T-helper 2 cell treated with Interferon-gamma antibody and Interleukin-4, amounts not matched to agents 5 μg/mL and 100 μg/mL, for 36 hours (primary cell): ENCODE measurements at places on chromosomes 5 and 9.

DNA sequence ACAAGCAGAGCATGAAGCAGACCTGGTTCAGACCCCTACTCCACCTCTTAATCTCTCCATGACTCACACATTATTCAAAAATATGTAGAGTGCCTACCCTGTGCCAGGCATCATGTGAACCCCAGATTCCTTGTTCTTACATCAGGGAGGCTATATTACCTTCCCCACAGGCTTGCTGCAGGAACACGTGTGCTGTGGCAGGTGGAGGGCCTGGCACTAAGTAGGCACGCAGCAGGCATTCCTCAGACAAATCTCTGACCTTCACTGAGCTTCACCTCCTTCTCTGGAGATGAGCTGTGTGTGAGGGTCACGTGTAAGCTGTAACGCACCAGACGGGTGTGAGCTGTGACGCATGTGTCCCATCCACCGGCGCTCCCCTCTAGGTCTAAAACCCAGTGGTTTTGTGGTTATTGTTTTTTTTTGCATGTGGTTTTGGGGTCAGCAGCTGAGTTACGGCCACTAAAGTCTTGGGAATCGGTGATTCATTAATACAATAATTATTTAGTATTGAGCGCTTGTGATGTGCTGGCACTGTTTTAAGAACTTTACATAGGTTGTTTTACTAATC, 30.3 kb downstream of the ANGPTL2 start:
- no peak for DNase-seq

- DNase-seq = no peak
These were observed 438.1 kb downstream of the ACTL7B start for GRCh38 chr9:108417726-108418125.

DNA sequence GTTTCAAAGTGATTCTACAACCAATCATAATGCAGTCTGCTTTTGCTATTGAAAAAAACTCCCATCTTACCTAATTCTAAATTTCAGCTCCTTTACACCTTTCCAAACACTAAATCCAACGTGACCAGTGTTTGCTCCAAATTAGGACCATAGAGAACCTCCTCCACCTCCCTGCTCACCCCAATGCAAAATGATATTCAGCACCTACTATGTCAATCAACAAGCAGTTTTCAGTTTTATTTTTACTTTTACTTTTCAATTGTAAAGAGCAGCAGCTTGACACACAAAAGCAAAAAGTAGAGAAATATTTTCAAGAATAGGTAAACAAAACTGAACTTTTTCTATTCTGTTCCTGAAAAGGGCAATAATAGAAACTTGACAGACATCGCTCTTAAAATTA, 3.4 kb downstream of the FAM13B start:
- no peak for DNase-seq

DNA sequence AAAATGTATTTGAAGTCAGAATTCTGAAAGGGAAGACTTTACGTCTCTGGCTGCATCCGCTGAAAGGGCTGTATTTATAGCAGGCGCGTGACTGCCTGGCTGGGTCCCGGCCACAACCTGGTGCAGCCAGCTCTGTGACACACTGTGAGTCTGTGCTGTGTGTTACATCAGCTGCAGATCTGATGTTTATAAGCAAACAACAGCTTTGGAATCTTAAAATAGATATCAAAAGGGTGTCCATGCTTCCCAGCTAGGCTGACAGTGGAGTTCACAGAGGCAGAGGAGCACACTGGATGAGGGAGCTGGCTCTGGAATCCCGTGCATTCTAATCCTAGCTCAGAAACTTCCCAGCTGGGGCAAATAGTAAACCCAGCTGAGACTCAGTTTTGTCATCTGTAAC, 433.4 kb upstream of the BRINP1 start:
- DNase-seq = no peak

GRCh38 chr9:129752900-129753729, at the start of gene PTGES:
Gene PTGES, minus strand, starts transcription at chr9:129753042. Its CDS starts 30 bp downstream, at chr9:129753012.
- peak; percentile 54 for DNase-seq

GRCh38 chr5:155193483-155194107, 180.0 kb downstream of the KIF4B start:
- DNase-seq = no peak

- DNase-seq = no peak
These were observed 16.7 kb downstream of the GPBP1 start for GRCh38 chr5:57190593-57190992.

GRCh38 chr5:120803282-120803681, 339.2 kb downstream of the PRR16 start:
- DNase-seq = no peak

DNA sequence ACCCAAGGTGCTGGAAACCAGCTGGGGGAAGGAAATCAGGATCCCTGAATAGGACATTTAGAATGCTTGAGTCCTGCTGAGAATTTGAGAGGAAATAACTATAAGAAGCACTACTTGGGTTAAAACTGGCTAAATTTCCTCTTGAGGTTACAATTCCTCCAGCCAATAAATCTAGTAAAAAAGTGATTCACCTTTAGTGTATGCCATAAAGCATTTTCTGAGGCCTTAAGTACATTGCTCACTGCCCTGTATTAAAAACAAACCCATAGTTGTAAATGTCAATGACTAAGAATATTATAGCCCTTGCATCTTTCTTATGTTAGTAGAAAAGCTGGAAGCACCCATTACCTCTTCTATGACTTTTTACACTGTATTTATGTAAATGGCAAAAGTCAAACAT, 634.7 kb upstream of the ARRDC3 start:
- no peak for DNase-seq

DNA sequence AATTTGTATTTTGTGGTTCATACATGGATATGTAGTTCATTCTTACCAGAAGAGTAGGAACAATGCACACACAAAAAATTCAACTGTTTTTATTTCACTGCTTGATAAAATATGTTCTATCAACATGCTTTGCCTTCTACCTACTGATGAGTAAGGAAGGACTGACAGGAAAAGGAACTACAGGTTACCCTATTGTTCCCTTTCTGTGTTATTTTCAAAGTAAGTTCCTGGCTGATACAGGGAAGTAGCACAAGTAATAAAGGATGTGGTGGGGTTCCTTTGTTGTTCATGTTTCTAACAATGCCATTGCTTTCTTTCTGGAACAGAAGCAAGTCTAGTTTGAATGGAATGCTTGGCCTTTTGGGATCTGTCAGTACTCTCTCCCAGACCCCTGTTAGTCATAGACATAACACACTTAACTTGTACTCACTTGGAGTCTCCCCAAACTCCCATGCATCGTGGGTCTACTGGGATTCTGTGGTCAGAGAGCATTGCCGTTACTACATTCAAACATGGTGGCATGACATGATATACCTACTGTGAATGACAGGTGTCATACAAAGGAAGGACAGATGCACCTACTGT, 20.2 kb upstream of the ALDOB start:
- no peak for DNase-seq

DNA sequence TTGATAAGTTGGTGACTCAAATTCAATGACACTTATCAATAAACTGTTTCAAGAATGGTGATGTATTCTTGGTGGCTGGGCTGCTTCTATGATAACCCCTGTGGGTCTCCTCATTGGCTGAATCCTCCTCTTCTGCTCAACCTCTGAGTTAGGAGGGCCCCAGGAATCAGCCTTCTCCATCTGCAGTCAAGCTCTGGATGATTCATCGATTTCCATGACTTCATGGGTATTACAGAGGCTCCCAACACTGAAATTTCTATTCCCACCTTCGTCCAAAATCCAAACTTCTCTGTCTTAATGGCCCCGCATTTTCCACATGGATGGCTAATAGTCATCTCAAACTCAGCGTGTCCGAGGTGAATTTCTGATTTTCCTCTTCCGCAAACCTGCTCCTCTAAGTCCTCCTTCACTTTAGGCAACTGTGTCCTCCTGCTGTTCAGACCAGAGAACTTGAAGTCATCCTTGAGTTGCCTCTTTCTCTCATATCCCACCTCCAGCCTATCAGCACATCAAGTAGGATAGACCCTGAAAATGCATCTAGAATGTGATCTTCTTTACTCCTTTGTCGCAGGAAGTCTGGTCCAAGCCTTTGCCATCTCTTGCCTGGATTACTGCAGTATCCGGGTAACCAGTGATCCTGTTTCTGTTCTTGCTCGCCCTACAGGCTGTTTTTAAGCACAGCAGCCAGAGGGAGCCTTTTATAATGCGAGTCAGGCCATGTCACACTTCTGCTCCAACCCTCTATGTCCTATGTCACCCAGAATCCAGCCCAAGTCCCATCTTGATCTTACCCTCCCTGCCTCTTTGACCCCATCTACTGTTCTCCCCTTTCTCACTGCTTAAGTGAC, 41.4 kb upstream of the IL7R start:
- DNase-seq = no peak

- DNase-seq = no peak
These were observed 451.4 kb downstream of the ZSWIM6 start for GRCh38 chr5:61783481-61783880.

DNA sequence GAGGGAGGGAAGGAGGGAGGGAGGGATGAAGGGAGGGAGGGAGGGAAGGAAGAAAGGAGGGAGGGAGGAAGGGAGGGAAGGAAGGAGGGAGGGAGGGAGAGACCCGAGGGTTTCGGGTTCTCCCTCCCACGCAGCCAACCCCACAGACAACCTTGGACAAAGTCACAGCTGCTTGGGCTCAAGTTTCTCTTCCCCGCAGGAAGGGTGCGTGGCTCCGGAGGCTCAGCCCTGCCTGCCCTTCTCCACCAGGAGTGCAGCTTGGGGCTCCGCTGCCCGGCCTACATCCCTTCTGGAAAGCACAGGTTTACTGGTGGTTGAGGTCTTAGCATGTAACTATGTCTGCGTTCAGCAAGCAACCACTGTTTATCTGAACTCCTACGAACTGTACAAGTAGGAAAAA, 15.0 kb downstream of the SLC12A7 start:
- no peak for DNase-seq
